ENCODE measurements at places on chromosomes 3 and 15.
A peak's percentile ranks its signal among the peaks of the same experiment; 100 is the strongest.

DNA sequence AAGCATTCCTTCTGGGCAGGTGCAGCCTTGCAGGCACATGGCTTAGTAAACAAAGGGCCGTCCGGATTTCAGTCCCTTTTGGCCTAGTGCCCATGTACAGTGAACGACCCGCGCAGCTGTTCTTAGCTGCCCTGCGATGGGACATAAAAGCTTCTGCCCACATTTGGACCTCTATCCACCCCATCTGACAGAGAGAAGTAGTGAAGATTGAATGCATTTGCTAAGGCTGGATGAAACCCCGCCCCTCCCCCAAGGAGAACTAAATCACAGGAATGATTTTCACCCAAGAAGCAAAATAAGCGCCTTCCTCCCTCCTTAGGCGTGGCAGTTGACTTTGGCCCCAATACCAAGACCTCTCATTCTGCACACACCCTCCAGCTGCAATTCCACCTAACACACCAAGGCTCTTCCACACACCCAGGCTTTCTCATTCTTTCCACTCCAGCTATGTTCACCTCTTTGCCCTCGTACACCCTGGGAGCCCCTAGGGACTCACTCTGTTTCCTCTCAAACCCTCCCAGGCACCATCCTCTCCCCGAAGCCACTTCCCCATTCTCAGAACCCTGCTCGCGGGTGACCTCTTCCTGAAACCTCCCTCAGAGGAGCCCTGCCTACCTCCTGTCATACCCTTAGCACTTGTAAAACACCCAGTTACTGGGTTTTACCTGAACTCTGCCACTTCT is 14.1 kb upstream of the HRH1 start:
- DNase-seq, result peak; percentile 38

DNA sequence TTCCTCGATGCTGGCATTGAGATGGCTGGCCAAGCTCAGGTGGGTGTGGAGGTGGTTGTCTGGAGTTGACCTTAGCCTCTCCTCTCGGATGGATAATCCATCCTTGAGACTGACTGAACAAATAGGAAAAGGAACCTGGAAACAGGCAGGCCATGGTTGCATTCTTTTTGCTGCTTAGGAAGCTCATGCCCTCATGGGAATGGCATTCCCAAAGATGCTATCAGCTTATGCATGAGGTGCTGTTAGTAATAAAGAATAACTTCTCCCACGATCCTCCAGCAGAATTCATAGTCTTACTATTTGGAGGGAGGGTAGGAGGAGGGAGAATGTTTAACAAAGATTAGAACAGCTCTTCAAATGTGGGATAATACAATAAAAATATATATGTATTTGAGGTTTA is 303.0 kb upstream of the TPM1 start:
- DNase-seq, result no peak

DNA sequence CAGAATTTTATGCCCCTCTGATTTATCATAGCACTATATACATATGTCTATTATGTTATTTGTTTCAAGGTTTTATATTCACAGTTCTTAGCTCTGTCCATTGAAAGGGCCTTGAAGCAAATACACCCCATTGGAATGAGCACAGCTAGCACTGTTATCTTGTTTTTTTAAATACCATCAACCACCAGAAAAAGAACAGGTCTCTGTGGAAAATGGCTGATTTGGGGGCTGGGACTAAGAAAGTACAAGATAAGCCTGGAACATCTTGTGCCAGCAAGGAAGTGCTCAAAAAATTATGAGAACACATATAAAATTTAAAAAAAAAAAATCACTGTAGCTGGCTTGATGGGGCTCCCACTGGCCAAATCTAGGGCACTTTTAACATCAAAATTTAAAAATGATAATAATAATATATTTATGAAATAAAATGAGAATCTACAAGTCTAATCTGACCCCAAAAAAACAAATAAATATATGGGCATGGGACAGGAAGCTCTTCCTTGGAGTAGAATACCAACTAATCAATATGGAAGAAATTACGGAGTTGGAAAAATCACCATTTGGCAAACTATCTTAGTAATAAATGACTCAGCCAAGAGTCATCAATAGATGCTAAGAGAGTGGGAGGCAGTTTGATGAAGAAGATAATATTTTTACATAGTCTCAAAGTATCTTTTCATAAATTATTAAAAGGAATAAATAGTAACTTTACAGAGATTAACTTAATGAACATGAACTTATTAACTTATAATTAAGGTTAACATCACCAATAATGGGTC is 20.5 kb downstream of the IFT80 start:
- DNase-seq, result no peak

DNA sequence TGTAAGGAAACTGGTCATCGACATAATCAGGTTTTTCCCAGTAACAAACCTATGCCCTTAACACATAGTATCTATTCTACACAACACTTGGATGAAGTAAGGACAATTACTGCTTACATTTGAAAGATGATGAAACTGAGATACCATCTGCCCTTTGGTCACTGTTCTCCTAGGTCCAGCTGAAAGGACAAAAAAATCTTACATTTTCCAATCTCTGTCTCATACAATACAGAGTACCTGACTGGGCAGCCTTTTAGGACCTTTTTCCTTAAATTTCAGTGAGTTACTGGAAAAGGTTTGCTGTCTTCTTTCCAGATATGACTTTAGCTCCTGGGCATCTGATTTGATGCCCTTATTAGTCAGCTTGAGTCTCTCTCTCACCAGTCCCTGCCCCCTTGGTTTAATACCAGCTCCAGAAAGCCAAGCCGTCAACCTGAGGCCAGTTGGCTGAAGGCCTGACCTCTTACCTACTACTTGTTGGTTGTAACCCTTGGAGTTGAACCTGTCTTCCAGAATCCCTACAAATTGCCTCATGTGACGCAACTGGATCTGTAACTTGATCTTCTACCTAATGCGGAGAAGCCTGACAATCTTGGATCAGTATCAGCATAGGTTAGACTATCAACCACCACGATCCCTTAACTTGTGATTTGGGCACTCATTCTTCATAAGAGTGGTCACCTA is 355.3 kb upstream of the ZNF385D start:
- no peak for DNase-seq

GRCh38 chr3:72036899-72037298 is 252.0 kb upstream of the PROK2 start:
- DNase-seq, result no peak

- DNase-seq, result no peak
Measured at GRCh38 chr3:125085166-125085565, 29.4 kb upstream of the HEG1 start.

DNA sequence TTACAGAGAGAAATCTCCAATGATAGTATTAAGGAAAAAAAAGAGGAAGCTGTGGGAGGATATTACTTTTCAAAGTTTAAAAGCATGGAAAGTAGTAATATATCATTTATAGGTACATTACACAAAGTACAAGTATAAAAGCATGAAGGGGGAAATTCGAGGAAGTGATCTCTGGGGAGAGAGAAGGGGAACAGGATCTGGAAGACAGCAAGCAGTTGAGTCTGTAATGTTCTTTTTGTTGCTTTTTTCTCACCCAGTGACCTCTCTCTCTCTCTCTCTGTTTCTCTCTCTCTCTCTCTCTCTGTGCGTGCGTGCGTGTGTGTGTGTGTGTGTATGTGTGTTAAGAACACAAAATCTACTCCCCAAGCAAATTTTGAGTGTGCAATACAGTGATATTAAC is 10.2 kb downstream of the C3orf20 start:
- DNase-seq, result no peak

DNA sequence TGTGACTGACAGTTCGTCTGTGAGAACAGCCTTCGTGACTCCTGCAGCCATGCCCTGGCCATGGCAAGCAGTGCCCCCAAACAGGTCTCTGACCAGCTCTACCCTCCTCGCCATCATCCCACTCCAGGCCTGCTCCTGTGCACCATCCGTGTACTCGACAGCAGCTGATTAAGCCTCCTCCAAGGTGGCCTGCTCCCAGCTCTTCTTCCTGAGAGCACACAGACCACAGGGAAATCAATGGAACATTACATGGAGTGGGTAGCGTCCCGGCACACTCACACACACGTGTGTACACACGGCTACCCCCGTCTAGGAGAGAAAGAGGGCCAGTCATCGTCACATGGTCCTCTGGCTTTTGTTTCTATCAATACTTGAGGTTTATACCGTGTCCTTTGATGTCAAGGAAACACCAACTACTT is 21.1 kb downstream of the ANXA2 start:
- DNase-seq, result no peak

GRCh38 chr15:21261396-21261964 is 178.8 kb downstream of the POTEB3 start:
- DNase-seq, result no peak

Data from GM06990 (cell line).